NCI-H187 treated with DMSO at 0.1 percent for 48 hours (cell line): ENCODE measurements at places on chromosomes 3 and 15.
A peak's percentile ranks its signal among the peaks of the same experiment; 100 is the strongest.

GRCh38 chr3:23455084-23455483 lies 252.0 kb downstream of the UBE2E2 start:
- DNase-seq, result no peak

- DNase-seq, result no peak
Observed at GRCh38 chr3:153688301-153689120, 432.7 kb upstream of the ARHGEF26 start.

- no peak for DNase-seq
Observed at GRCh38 chr3:44055951-44056350, 185.7 kb upstream of the TOPAZ1 start.

- DNase-seq, result peak; percentile 16
Observed at GRCh38 chr15:88454867-88455810, 12.0 kb downstream of the MRPL46 start.

GRCh38 chr3:124295362-124295761 lies 303.4 kb upstream of the ROPN1 start:
- no peak for DNase-seq

DNA sequence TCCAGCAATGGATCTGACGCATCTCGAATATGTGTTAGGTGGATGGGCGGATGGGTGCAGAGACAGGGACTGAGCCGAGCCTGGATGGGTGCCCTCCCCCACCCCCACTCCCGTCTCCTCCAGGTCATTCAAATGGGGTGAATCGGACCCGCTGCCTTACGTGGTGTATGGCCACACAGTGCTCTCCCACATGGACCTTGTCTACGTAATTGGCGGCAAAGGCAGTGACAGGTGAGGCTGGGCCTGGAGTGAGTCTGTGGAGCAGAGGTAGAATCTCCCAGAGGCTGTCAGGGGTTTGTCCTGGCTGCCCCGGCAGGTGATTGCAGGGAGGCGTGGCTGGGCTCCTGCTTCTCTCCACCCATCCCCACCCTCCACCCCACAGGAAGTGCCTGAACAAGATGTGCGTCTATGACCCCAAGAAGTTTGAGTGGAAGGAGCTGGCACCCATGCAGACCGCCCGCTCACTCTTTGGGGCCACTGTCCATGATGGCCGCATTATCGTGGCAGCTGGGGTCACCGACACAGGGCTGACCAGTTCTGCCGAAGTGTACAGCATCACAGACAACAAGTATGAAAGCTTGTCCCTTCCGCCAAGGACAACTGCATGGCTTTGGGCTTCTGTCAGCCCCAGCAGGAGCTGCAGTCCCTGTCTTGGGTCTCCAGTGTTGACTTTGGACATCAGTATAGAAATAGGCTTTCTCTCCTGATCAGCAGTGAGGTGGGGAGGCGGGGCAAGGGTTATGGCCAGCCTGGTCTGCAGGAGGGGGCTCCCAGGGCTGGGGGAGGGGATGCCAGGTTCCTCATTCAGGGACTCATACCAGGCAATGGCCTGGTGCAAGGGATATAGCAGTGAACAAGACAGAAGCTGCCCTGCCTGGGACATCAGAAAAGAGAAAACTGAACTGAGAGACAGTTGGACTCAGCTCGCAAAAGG lies 3.4 kb downstream of the KLHL40 start:
- DNase-seq, result no peak

GRCh38 chr15:60328852-60329443 lies 68.8 kb downstream of the ANXA2 start:
- DNase-seq, result no peak

DNA sequence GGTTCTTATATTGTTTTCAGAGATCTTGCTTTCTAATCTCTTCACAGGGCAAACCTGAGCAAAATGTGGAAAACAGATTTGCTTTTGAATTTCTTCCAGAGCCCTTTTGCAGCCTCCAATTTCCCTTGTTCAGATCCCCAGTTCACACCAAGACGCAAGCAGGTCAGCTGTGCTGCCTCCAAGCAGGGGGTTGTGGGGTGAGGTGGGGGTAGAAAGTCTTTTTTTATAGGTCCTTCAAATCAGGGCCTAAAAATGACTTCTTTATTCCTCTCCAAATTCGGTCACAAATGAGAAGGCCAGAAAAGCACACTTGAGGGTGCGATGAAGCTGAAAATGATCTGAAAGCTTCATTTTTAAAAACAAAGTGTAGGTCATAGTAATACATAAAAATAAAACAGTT lies 26.3 kb upstream of the AVEN start:
- DNase-seq, result no peak

GRCh38 chr3:39207361-39208186 lies 15.2 kb upstream of the XIRP1 start:
- DNase-seq, result no peak

DNA sequence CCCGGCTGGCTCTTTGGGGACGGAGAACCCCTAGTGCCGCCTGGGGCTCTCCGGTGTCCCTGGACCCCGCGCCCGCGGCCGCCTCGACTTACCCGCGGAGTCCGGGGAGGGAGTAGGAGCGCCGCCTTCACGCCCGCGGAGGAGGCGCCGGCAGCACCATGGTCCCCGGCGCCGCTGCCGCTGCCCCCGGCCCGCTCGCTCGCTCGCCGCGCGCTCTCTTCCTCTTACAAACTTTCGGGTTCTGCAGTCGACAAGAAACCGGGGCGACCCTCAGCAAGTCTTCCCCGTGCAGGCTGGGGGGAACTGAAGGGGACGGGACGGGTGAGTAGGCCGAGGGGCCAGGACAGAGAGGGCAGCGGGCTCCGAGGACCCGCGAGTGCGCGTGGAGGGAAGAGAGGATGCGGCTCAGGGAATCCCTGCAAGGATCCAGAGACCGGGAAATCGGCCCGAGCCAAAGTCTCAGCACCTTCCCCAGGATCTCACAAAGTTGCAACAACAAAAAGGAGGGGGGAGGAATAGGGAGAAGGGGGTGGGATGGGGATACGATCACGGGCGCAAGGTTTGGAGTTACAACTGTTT lies 2.0 kb downstream of the FOXP1 start:
- no peak for DNase-seq

DNA sequence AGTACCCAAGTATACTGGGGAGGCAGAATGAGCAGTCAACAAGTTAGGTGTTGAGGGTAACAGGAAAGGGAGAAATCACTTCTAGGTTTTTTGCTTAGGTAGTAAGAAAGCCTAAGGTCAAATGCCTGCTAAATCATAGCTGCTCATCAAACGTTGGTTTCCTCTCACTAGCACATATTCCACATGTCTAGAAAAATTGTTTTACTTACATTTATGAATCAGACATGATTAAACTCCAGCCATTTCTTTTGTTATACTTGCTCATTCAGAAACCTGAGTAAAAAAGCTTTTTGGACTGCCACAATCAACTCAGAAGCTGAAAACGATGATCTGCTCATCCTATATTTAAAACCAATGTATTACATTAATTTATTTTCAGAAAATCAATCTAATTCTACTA lies 40.2 kb downstream of the SLC9A9 start:
- DNase-seq, result no peak

DNA sequence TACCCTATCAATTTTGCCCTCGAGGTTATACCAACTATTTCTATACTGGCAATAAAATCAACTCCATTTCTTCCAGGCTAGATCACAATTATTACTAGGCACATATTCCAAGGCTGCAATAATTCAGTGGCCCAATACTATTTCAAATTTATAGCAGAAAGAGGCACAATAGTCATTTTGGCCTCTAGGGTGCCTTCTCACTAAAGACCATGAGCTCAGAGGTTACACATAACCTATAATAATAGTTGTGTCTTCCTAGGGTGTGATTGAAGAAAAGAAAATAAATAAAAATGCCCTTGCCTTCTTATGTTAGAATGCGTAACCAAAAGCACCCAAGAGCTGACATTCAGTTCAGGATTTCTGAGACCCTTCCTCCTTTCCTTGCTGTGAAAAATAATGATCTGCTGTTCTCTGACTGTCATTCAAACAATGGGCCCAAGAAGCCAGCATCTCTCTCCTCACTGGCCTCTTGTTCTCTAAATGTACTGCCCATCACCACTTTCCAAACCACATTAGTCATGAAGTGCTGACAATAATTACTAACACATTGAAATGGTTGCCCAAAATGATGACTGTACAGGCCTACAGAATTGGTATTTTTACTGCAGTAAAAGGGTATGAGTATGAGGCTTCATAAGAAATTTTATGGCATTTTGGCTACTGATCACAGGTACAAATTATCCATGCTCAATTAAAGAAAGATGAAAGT lies 244.8 kb downstream of the LRRN1 start:
- DNase-seq, result no peak

GRCh38 chr15:101310161-101310480 lies 15.1 kb upstream of the SNRPA1 start:
- DNase-seq, result no peak

DNA sequence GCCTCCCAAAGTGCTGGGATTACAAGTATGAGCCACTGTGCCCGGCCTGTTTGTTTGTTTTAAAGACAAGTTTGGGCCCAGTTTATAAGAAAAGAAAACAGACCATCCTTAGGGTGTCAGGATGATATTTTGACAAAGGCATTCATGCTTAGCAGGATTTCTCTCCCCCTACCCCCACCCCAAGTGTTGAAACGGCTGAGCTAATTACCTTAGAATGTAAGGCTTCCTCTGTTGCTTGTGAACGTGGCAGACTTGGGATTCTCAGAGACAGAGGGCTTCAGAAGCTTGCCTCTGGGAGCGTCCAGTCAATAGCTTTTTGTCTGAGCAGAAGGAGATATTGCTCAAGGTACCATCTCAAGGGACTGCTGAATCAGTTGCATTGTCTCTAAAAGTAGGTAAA lies 24.0 kb downstream of the FLNB start:
- no peak for DNase-seq

DNA sequence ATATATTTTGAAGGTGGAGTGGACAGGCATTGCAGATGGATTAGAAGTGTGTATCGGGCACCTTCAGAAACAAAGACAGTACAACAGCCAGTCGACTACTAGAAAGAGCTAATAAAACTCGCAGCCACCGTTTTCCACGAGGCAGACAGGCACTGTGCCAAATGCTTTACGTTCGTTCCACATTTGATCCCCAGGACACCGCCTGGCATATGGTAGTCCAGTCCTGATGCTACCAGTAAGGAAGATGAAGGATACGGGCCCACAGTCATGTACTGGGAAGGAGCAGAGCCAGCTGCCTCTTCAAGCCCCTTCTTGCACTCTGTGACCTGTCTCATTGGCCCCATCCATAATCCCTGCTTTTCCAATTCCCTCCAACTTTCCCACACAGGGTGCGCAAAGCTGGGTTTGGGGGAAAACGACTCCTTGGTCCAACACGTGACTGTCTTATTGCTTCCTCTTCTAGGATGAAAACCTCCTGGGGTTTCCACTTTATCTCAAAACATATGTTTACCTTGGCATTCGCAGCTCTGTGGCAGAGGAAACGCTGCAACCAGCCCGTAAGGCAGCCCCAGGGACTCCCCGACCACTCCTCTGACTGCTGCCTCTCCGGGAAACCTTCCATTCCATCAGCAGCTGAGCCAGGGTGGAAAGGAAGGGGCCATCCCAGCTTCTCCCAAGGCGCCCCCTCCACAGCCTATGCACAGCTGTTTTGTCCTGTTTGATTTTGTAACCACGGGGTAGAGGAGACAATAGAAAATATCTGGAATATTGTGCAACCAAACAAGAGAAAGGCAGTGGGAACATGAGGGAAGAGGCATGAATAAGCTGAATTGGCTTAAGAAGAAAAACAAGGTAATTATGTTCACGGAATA lies 107.4 kb downstream of the ADAMTS17 start:
- no peak for DNase-seq

DNA sequence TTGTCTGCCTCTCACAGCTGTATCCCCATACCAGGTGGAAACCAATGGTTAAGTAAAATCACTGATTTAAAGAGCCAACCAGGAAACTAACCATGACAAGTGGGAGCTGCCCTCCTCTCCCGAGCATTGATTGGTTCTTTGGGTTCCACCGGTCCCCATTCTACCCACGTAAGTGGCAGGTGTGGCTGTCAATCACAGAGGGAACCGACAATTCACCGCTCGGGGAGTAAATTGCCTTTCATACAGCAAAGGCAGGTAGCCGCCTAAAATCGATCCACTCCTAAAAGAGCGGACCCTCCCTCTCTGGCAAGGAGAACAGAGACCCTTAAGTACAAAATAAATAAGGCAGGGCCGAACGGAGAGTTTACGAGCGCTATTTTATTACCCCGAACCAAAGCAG lies 1.2 kb downstream of the ERC2 start:
- DNase-seq, result peak; percentile 75

- DNase-seq, result peak; percentile 46
Observed at GRCh38 chr15:99755692-99756409, 22.6 kb upstream of the LYSMD4 start.

DNA sequence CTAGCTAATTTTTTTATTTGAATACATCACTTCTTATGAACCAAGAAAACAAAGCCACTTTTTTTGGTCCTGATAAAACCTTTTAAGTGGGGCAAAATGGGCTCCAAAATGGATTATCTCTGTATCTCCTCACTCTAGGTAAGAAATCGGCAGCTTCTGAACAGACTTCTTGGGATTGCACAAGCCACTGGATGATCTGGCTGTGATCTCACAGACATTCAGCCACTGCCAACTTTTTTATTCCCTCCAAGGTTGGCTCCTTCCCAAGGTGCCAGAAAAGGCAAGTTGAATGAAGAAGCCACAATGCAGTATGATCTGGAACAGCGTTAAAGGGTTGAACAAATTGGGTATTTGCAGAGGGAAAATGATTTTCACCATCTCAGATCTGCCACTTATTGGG lies 73.2 kb downstream of the PRICKLE2 start:
- no peak for DNase-seq

- DNase-seq, result no peak
Observed at GRCh38 chr15:90794538-90794937, 73.8 kb upstream of the FURIN start.

GRCh38 chr3:156434921-156435320 lies 120.0 kb downstream of the SSR3 start:
- DNase-seq, result no peak

DNA sequence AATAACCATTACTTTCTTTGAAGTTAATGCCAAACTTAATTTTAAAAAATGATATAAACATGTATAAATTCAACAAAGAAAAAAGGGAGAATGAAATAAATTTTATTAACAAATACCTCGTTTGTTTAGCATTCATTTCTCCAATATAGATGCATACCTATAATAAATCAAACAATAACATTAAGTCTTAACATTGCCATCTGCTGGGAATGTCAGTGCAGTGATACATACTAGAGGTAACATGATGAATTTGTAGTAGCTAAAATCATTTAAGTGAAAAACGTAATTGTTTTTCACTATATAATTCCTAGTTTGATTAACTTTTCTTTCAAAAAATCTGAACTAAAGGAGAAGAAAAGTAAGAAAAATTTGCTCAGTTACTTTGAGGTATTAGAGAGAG lies 340.2 kb upstream of the CBLB start:
- no peak for DNase-seq

DNA sequence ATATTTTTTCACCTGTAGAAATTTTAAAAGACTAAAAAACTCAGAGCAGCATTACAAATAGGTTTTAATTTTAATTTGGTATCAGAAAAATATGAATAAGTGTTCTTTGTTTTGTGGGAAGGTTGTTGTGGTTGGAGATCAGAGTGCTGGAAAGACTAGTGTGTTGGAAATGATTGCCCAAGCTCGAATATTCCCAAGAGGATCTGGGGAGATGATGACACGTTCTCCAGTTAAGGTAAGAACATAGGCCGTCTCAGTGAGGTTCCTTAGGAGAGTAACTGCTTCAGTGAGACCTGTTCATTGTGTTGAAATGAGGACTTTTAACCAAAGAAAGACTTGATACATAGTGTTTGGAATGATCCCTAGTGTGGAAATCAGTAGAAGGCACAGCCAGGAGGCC lies 44.8 kb downstream of the OPA1 start:
- DNase-seq, result no peak

- no peak for DNase-seq
Observed at GRCh38 chr15:57217778-57218598, 158.3 kb upstream of the CGNL1 start.
